ENCODE measurements at places on chromosomes 6 and 20.

- DNase-seq, result peak; percentile 72
These were observed 40.8 kb downstream of the CCDC170 start for GRCh38 chr6:151534576-151534975.

DNA sequence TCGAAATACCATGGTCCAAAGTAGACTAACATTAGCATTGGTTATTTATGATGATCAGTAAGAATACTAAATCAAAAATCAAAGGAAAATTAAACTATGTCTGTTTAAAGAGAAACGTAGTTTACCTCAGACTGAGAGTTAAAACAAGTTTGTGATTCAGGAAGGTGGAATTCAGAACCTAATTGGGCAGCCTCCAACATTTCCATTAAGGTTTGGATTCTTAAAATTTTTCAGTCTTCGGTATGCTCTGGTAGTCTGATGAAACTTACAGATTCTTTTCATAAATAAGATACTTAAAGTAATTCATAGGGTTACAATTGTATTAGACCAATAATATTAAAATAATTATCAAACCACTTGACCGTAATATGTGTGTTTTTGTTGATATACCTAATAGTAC lies 18.6 kb downstream of the HFE start:
- peak; percentile 79 for DNase-seq

DNA sequence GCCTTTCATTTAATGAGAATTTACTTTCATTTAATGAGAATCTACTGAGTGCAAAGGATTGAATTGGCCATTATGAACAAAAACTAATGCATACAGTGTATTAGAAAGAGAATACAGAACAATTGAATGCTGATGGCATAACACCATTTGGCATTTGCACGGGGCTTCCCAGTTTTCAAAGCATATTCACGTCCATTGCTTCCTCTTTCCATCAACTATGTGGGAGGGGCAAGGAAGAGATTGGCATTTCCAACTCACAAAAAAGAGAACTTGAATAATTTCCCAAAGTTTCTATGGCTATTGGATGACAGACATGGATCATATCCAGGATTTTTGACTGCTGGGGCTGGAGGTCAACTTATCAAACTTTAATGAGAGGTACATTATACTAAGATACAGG lies 23.2 kb upstream of the ARG1 start:
- DNase-seq, result no peak

- peak; percentile 86 for DNase-seq
These were observed 16.1 kb upstream of the CCN6 start for GRCh38 chr6:112037783-112038216.

GRCh38 chr6:20763296-20763695 lies 229.0 kb downstream of the CDKAL1 start:
- DNase-seq, result no peak

DNA sequence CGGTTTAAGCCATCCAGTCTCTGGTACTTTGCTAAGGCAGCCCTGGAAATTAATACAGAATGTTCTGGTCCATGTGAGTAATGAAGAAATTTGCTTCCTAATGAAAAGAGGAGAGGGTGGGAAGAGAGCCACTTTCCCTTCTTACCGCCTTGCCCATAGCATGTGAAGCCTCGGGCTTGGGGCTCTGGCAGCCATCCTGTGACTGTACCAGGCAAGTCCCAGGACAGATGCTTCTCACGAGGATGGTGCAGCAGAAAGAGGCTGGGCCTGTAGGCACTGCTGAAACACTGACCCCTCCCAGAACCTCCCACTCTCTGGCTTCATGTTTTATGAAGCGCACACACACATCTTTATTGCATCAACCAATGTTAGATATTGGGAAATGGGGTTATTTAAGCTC lies 74.8 kb downstream of the IYD start:
- DNase-seq, result no peak

DNA sequence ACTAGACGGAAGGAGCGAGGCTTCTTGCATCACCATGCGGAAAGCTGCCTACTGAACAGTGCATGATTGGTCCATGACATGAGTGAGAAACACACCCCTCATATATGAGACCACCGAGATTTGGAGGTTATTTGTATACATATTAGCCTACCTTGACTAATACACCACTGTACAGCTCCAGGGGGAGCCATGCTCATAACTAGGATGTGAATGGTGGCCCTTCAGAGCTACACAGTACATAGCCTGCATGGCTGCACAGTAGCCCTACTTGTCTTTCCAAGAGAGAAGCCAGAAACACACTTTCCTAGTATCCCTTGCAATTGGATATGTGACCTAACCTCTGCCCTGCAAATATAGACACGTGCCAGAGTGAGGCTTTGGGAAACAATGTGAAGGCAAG lies 21.8 kb upstream of the MCUR1 start:
- no peak for DNase-seq

DNA sequence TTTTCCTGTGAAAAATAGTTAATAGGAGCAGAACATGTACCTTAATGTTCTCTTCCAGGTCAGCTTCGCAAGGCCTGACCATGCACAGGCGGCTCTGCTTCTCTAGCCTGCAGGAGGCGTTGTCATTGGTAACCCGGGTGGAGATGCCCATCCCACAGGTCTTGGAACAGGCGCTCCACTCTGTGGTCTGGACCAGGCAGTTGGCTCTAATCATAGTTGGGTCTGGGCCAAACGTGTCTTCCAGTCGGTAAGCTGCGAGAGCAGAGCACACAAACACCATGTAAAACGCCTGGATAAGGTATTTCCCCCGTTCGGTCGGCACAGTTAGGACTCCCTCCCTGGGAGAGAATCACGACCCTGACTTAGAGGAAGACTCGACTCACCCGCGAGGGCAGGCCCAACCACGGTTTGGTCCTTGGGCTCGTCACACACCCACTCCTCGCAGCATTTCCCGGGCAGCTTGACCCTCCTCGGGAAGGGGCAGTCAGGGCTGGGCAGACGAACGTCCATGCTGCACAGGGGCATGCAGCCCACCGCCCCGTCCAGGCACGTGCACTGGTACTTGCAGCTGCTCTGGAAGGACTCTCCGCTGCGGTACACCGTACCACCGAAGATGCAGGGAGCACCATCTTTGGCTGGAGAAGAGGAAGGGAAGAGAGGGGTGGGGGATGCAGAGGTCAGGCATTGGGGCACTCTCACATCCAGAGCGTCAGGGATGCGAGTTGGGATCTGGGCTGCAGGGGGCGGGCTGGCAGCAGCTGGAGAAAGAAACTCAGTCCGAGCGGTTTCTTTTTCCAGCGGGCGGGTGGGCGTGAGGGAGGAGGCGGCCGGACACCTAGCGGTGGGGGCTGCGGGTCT lies 1.0 kb downstream of the CCN2 start:
- DNase-seq, result peak; percentile 86

DNA sequence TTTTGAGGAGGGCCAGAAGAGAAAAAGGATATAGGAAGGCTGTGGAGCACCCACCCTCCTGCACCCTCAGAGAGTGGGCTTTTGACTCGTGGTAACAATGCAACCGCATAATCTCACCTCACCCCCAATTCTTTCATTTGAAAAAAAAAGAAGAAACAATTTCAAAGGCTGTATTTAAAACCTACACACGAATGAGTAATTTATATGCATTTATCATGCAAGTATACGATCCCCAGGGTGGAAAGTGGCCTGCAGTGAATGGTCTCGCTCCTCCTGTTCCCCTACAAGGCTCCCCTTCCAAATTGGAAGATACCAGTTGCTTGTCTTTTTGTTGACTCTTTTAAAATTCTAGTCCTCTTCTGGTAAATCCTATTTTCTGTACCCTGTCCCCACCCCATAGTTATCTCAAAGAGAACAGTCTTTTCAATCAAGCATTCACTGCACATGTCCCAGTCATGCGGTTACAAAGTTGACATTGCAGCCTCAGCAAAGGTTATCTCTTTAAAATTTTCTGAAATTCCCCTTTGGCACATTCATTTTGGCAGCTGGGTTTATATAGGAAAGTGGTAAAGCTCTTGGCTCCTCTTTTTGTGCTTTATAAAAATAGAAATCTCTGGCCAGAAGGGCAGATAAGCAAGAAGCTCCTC lies 110.6 kb downstream of the ARID1B start:
- DNase-seq, result no peak

- DNase-seq, result no peak
These were observed 27.0 kb downstream of the OLIG3 start for GRCh38 chr6:137467211-137467610.

- DNase-seq, result peak; percentile 95
These were observed 92.6 kb upstream of the CLDN20 start for GRCh38 chr6:155171109-155171746.

DNA sequence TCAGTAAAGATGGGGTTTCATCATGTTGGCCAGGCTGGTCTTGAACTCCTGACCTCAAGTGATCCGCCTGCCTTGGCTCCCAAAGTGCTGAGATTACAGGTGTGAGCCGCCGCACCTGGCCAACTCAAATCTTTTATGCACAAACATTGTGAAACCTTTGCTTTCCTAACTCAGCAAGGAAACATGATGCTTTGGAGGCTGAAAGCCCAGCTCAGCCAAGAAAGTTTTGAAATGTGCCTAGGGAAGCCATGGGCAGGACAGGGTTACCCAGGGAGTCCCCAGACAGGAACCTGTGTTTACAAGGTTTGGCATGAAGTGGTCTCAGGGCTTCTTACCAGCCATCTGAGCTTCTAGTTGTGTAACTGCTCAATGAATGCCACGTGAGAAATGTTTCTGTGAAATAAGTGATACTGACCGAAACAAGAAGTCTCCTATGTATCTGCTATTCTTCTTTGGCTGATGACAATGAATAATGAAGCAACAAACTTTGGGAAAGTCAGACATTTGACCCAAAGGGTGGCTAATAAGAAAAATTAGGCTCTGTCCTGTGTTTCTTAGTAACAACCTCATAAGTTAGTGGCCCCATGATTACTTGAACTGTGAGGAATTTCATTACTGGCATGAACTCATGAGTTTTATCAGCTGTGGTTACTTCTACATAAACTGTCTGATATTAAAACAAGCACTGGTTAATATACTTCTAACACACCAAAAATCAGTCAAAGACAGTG lies 163.5 kb downstream of the KIF6 start:
- no peak for DNase-seq

- no peak for DNase-seq
These were observed 43.5 kb downstream of the SAMD5 start for GRCh38 chr6:147551976-147552375.

DNA sequence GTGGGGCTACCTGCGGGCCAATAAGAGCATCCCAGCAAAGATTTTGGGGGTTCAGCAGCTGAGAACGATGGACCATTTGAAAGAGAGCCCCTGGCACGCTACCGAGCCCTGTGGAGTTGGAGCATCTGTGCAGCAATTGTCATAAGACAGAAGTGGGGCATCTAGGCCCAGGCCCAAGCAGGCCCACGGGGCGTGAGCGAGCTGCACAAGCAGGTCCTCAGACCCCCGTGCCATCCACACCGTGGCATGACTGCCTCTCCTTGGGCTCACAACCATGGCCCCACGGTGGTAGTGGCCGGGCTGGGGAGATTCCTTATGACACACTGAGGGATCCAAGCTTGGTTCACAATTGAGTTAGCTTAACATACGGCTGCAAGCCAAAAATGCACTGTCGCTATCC lies 103.3 kb upstream of the AGPAT4 start:
- no peak for DNase-seq

Data from fibroblast of upper back skin (primary cell).